ENCODE measurements at places on chromosomes 4 and X.

- DNase-seq: no peak
Measured at GRCh38 chr4:144648042-144648441, 2.1 kb downstream of the HHIP start.

GRCh38 chr4:94409962-94410361 is 41.8 kb upstream of the PDLIM5 start:
- no peak for DNase-seq

DNA sequence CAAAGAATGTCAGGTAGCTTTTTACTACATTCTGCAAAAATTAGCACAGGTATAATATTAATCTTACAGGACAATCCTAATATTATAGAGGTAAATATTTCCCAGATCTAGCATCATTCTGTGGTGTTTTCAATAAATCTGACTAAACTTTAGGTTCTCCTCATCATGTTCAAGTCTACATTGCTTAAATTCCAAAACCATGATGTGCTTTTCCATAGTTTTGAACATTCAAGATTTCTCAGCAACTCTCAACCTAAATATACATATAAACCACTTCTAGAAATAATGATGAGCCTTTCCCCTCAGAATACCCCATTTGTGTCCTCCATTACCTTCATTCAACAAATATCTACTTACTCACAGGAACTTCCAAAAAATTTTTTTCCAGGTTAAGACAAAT is 23.1 kb downstream of the EIF4E start:
- no peak for DNase-seq

- no peak for DNase-seq
Measured at GRCh38 chr4:26126994-26127393, 193.8 kb upstream of the RBPJ start.

DNA sequence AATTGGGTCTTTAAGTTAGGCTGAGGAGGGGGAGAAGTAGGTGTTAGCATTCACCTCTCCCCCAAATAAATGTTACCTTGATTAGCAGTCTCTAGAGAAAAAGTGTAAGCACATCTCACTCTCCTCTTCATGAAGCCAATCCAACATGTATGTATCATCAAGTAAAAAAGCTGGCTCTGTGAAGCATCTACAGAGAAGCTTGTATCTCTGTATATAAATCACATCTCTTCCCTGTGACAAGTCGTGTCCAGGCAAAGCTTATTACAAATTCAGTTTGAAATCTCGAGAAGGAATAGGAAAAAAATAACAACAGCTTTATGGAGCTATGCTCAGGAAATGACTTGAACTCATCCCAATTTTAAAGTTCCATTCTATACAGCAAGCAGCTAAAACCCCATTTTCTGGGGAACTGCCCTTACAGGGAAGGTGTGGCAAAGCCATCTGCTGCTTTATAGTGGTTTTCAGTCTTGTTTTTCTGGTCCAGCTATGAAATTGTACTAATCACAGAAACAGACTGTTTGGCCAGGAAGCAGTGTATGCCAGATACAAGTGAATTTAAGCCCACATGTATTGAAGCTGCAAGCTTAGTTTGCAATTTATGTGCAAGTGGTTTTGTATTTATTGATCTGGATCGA is 313.3 kb upstream of the NOCT start:
- no peak for DNase-seq

- peak; percentile 5 for DNase-seq
Measured at GRCh38 chrX:17689971-17690409, 47.3 kb upstream of the SCML1 start.

GRCh38 chr4:101393256-101393655 is 45.9 kb upstream of the PPP3CA start:
- no peak for DNase-seq
